CD4-positive, alpha-beta T cell treated with Interleukin-15 for 1 hour (primary cell): ENCODE measurements at places on chromosomes 1 and 21.

DNA sequence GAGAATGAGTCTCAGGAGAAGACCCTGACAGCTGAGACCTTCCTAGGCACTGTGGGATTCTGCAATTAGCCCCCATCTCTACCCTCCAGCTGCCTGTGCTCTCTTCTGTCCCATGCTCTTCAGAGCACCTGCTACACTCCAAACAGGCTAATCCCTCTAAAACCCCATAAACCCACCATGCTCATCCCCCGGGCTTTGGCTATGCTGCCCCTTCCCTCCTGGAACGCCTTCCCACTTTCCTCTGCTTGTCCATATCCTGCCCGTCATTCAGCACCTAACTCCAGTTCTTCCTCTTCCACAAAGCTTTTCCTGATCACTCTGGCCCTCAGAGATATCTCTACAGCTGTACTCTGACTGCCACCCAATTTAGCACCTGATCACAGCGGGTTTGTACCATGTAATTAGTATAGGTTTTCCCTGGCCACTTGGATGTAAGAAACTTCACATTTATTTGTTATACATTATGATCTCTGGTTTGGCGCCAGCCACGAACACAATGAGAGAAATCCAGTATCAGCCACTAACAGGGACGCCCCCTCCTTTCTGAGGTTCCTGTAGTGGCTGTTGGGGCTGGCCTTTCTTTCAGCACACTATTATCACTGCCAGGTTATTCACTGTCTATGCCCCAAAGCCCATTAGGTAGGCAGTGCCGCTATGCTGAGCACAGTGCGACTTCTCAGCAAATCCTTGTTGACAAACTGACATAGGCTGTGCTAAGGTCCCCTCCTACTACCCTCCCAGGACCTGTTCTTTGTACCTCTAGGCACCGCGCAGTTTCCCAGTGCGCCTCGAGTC, 45.1 kb downstream of the CDC7 start:
- no peak for DNase-seq

DNA sequence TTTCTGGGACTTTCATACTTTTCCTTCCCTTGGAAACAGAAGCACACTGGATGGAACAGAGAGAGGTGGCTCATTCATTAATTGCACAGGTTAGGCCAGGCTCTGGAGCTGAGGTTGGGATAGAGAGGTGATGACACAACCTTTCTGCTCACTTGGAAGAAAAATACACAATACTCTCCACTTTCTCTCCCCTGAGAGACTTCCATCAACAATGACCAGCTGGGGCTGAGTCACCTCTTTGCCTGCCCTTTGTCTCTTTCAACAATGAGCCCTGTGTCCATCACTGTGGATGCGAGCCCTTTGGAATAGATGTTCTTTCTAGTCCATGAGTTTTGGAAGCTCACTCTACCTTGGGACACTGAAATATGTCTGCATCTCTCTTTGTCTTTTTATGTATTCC, 43.1 kb downstream of the ATP2B4 start:
- DNase-seq, result no peak

GRCh38 chr1:28031173-28031572, 57.2 kb downstream of the EYA3 start:
- DNase-seq, result no peak

- no peak for DNase-seq
Measured at GRCh38 chr1:231691618-231692259, 65.1 kb downstream of the DISC1 start.

DNA sequence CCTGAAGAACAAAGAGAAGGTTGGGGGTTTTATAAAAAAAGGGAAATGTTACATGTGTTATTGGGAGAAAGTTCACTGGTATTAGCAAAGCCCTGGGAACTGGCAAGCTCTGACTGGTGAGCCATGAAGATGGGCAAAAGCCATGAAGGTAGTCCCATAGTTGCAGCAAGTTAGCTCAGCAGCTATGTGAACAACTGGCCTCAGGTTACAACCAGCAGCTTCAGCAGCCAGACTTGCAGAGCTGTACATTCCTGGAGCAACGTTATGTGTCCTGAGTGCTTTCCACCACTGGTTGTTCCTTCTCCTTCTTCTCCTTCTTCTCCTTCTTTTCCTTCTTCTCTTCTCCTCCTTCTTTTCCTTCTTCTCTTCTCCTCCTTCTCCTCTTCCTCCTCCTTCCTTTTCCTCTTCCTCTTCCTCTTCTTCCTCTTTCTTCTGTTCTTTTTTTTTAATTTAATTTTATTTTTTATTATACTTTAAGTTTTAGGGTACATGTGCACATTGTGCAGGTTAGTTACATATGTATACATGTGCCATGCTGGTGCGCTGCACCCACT, 56.1 kb upstream of the TLR5 start:
- DNase-seq, result no peak

GRCh38 chr1:235067396-235068157, 61.1 kb downstream of the TOMM20 start:
- DNase-seq, result peak; percentile 59

DNA sequence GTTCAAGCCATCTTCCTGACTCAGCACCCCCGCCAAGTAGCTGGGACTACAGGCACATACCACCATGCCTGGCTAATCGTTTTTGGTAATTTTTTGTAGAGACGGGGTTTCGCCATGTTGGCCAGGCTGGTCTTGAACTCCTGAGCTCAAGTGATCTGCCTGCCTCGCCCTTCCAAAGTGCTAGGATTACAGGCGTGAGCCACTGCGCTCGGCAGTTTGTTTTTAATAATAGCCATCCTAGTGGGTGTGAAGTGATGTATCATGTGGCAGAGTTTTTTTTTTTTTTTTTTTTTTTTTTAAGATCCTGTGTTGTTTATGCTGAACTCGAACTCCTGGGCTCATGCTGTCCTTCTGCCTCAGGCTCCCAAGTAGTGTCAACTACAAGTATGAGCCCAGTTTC, 51.8 kb downstream of the SPEN start:
- no peak for DNase-seq

- no peak for DNase-seq
Measured at GRCh38 chr1:54788459-54788858, 12.7 kb downstream of the TTC22 start.

DNA sequence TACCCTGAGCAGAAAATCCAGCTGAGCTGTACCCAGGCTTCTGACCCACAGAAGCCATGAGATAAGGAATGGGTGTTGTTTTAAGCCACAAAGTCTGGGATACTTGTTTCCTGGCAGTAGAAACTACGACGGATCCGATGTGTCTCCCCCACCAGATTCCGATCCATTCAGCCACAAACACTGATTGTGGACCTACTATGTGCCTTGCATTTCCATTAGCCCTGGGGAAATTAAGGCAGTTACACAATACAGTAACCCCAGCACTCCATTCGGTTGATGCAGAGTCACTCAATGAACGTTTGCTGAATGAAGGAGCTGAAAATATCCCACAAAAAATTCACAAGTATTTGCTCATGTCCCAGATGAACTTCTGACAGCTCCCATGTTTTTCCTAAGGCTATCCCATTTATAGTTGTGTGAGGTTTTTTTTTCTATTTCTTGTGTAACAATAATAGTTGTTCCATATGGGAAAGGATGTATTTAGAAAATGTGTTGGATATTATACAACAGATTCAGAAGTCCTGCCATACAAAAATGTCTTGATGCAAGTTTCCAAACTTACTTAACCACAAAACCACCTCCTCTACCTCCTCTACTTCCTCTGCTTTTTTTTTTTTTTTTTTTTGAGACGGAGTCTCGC, 29.6 kb upstream of the KAZN start:
- DNase-seq, result no peak

DNA sequence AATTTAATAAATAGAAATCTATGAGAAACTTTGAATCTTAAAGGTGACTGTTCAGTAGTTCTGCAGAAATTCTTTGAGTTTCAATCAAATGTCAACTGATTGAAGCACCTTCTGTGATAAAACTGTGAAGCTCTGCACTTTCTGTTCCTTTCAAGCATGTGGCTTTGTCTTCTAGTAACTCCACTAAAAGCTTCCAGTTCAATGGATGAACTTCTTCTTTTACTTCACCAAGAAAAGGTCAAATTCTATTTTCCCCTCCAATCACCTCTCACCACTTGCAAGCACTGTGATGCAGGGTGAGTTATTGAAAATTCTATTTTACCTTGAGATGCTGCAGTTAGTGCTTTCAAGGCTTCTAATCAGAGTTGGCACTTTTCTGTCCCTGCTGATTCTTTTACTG, 515.3 kb upstream of the B3GALT2 start:
- DNase-seq, result no peak

DNA sequence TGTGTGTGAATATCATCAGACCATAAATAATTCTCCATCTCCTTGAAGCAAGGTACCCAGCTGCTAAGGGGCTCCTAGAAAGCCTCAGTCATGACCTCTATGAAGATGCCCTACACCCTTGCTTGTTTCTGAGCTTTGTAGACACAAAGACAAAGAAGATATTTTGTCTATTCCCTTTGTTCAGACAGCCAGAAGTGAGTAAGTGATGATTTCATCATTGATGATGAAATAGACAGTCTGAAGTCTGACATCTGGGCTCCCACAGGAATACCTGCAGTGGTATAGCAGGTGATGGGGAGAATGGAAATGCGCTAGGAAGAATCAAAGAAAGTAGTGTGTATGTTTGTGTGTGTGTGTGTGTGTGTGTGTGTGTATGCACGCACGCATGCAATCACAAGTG, 82.2 kb upstream of the DPT start:
- no peak for DNase-seq

GRCh38 chr1:234706199-234706598, 96.2 kb upstream of the IRF2BP2 start:
- no peak for DNase-seq

DNA sequence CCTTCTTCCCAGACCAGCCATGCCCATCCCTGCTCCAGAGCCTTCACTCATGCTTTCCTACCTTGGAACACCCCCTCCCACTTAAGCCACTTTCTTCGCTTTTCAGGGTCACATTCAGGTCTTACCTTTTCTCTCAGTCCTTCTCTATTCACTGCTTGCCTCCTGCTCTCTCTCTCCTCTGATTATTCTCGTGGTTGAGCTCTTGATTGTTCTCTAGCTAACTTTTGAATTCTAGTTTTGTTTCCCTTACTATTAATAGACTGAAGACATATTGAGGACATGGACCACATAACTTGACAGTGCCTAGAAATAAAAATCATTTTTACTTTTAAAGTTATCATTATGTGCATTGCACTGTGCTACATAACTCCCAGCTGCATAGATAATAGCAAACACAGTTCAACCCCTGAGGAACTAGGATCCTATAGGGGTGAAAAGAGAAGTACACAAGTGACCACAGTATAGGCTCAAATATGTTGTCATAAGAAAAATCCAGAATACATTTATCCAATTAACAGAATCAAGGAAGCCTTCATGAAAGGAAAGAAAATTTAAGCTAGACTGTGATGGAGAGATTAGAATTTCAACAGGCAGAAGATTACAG, 21.5 kb downstream of the INSL5 start:
- DNase-seq, result no peak

GRCh38 chr1:211735208-211736170, 60.1 kb upstream of the NEK2 start:
- no peak for DNase-seq

GRCh38 chr1:38183096-38183495, 136.5 kb upstream of the POU3F1 start:
- no peak for DNase-seq

GRCh38 chr1:83593073-83593472, 405.9 kb downstream of the TTLL7 start:
- no peak for DNase-seq

DNA sequence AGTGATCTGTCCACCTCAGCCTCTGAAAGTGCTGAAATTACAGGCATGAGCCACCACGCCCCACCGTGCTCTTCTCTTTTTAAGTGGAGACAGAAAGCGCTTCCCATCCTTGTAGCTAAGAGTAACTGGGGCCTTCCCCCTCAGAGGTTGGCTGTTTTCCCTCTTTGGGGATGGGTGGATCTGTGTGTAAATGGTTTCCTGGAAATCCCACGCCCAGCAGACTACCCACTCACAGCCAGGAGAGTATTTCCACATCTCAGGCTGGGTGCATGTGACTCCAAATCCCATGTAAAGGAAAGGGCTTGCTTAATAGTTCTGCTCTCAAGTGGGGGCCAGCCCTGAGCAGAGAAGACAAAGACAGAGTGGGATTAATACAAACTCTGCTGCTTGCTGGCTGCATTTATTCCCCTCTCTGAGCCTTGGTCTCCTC, 19.6 kb upstream of the TCEA3 start:
- DNase-seq, result no peak

DNA sequence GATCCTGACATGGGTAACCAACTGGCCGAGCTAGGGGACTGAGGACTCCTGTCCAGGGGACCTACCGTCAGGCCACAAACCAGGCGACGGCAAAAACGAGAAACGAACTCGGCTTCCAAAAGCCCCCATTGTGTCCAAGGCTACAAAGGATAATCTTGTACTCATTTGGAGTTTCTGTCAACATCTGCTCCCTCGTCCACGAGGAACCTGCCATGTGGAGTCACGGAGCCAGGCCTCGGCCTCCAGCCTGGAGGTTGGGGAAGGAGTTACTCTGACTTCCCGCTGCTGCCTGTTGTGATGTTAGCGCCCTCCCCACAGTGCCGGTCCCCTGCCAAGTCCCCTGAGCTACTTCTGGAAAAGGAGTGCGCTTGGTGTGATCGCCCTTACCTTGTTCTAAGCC, 7.3 kb downstream of the KRTAP10-1 start:
- no peak for DNase-seq

DNA sequence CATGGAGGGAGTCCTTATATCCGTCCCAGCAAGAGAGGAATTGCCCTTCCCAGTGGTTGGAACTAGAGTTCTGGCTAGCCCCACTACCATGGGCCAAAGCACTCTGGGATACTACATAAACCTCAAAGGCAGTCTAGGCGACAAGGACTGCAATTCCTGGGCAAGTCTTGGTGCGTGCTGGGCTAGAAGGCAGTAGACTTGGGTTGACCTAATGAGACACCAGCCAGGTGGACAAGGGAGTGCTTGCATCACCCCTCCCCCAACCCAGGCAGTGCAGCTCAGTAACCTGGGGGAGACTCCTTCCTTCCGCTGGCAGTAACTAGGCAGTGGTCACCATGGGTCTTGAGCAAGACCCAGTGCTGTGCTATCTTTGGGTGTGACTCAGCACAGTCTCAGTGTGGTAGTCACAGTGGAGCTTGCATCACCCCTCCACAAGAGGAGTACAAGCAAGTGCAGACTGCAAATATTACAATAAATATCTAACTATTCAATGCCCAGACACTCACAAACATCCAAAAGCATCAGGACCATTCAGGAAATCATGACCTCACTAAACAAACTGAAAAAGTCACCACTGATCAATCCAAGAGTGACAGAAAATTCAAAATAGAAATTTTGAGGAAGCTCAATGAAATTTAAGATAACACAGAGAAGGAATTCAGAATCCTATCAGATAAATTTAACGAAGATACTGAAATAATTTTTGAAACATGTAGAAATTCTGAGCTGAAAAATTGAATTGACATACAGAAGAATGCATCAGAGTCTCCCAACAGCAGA, 84.7 kb upstream of the LYPLAL1 start:
- DNase-seq, result peak; percentile 82

- DNase-seq, result no peak
Measured at GRCh38 chr1:9850442-9851162, 26.8 kb upstream of the CLSTN1 start.

DNA sequence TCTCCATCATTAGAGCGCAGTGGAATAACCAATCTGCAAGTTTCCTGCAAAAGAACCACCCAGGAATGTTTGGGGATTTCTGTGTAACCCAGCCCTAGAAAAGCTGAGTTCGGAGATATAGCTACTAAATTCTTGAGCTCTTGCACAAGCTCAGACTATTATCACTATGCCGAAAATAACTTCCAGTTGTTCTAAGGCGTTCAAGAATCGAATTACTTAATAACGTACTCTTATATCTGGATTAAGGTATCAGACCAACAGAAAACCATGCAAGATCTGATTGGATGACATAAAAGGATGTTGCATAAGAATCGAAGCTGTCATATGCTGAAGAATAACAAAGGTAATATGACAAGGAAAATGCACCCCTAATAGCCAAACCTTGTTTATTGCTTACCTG, 7.5 kb upstream of the LAMC2 start:
- DNase-seq, result no peak
